Dorsolateral prefrontal cortex (tissue), 122 donors: ENCODE measurements at places on chromosomes 3 and 15.

GRCh38 chr15:56877255-56877970 is 41.0 kb upstream of the TCF12 start:
- no peak for DNase-seq

DNA sequence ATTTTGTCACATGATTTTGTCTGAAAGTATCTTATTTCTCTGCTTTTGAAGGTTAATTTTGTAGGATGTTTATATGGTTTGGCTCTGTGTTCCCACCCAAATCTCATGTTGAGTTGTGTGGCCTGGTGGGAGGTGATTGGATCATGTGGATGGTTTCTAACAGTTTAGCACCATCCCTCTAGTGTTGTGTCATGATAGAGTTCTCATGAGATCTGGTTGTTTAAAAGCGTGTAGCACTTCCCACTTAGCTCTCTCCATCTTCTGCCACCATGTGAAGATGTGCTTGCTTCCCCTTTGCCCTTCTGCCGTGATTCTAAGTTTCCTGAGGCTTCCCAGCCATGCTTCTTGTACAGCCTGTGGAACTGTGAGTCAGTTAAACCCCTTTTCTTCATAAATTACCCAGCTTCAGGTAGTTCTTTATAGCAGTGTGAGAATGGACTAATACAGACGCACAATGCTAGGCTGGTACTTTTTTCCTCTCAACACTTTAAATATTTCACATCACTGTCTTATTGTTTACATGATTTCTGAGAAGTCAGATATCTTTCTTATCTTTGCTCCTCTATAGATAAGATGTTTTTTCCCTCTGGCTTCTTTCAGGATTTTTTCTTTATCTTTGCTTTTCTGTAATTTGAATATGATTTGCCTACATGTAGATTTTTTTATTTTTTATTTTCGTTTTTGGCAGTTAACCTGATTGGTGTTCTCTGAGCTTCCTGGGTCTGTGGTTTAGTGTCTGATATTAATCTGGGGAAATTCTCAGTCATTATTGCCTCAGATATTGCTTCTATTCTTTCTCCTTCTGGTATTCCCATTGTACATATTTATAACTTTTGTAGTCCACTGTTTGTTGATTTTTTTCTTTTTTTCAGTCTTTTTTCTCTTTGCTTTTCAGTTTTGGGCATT is 22.2 kb downstream of the BTD start:
- DNase-seq = no peak

GRCh38 chr15:92033723-92034122 is 180.2 kb downstream of the SLCO3A1 start:
- DNase-seq = no peak

GRCh38 chr15:34217587-34218225 is 7.1 kb upstream of the EMC4 start:
- DNase-seq = no peak

- no peak for DNase-seq
Observed at GRCh38 chr3:106381939-106382335, 513.1 kb upstream of the CBLB start.

DNA sequence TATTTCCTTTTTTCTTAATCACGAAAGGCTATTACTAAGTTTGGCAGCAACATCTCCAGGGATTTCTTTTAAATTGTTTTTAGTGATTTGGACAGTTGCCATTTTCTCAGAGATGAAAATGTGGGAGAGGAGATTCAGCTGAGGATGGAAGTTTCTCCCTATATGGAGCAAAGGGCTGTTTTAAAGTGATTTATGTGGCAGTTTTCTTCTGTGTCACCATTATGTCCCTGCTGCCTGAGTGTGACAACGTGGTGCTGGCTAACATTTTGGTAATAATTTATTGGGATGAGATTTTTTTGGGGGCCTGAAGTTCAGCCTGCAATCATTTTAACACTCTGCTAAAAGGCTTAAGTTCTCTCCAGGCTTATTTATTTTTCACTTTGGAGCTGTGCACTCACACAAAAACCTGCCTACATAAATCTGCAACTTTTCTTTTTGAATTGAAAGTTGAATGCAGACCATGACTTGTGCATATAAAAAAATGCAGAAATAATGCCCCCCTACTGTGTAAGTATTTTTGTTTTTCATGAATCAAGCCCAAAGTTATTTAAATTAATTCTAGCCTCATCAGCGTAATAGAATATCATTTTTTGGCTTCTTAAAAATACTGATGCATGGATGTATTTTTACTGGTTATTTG is 210.9 kb downstream of the ZIC1 start:
- no peak for DNase-seq

- DNase-seq = no peak
Observed at GRCh38 chr3:346186-346585, 149.6 kb downstream of the CHL1 start.

DNA sequence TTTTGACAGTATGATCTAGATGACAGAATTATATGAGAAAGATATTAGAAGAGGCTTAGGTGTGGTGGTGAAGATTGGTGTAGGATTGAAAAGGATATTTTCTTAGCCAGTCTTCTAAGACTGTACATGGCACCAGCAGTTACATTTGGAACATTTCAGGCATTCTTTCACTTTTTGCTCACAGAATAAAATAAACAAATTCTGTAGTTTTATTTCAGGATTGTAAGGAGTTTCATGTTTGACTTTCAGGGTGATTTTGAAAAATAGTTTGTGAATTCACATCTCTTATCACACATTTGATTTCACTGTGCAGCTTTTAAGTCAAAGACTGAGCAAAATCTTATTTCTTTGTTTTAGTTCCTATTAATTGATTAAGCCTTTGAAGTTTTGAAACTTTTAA is 27.1 kb downstream of the DNAJC13 start:
- no peak for DNase-seq

DNA sequence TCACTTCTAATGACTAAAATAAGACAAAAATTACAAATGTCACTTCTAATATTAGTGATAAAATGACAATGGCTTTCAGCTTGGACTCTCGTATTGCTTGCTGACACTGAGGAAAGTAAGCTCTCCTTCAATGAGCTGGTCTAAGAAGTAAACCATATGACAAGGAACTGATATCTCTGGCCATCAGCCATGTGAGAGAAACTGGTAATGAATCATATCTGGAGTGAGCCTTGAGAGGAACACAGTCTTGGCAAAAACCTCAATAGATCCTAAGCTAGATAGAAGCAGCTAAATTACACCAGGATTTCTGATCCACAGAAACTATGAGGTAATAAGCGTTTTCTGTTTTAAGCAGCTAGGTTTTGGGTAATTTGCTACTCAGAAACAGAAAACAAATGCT is 1575.1 kb downstream of the OTOL1 start:
- DNase-seq = no peak

DNA sequence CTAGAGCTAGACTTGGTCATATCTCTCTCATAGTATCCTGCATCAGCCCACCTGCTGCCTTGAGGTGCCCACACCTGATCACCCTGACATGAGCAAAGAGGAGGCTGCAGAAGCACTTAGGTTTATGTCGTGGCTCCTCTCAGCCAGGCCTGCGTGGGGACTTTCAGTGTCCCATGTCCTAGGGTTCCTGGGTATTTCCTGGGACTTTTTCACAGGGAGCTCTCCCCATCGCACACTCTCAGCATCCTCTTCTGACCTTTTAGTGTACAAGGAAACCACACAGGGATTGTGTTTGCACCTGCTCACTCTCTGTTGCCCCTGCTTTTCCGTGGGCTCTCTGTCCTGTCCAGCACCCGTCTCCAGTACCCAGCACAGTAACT is 61.4 kb downstream of the ARNT2 start:
- DNase-seq = no peak

- DNase-seq = no peak
Observed at GRCh38 chr15:63457379-63457778, 47.0 kb upstream of the USP3 start.

DNA sequence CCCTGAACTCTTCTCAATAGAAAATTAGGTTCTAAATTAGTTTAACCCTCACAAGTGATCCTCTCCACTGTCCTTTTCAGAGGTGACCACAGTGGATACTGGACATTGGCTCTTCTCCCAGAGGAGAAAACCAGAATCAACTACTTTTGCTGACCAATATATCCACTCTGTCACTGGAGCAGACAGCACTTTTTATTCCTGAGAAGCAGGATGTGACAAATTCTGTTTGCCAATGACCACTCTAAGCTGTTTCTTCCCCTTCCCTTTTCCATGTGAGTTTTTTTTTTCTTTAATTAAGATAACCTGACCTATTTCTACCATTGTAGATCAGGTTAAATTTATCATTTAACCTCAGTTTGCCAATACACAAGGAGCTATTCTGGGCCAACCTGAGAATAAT is 79.7 kb upstream of the ZNF280D start:
- no peak for DNase-seq
